Pericardium fibroblast (primary cell): ENCODE measurements at places on chromosomes 16 and 17. TPM values are rescaled to one million over a fixed set of nuclear protein-coding genes. Genes with fewer than 3 reads are reported as not detected.

Gene AKAP1
- 15.8 and 18.1 TPM in 2 replicates for total RNA-seq

Gene KRT28
- not detected in 2 replicates for total RNA-seq

Gene ZNF771
- 31.0 and 34.2 TPM in 2 replicates for total RNA-seq

Gene STH
- not detected in 2 replicates for total RNA-seq

Gene RTN4RL1
- total RNA-seq, result 0.58 and 2.9 TPM in 2 replicates

Gene ASPA
- total RNA-seq, result 0.85 and 1.4 TPM in 2 replicates

Gene C17orf67
- total RNA-seq, result 1.3 and 2.0 TPM in 2 replicates

Gene CCL7
- total RNA-seq, result not detected in 2 replicates

Gene SPATA32
- total RNA-seq, result not detected in 2 replicates

Gene CCL3
- not detected in 2 replicates for total RNA-seq

Gene CMTM1
- 1.4 and 3.7 TPM in 2 replicates for total RNA-seq

Gene UMOD
- not detected in 2 replicates for total RNA-seq

Gene AATK
- total RNA-seq, result 0.35 TPM in 1 of 2 replicates, not detected in the other

Gene GPR179
- under 0.01 TPM in 1 of 2 replicates, not detected in the other for total RNA-seq
